Right lobe of liver (tissue), 6 donors: ENCODE measurements at places on chromosomes 5 and 9. TPM values are rescaled to one million over a fixed set of nuclear protein-coding genes. Genes with fewer than 3 reads are reported as not detected.

PCDH12 gene
- total RNA-seq: 1.9 TPM

SOWAHA gene
- 1.4 TPM for total RNA-seq

PTPN3 gene
- 33.3 TPM for total RNA-seq

RAB14 gene
- total RNA-seq: 62.1 TPM

GRCh38 chr9:27353474-27354229 lies 56.7 kb upstream of the EQTN start:
- H3K27me3 ChIP-seq: no peaks in the 10 kb centered on the region
- no peak for DNase-seq
- no peaks in the 10 kb centered on the region for H3K36me3 ChIP-seq
- no peak overlapping the region for H3K4me3 ChIP-seq
- H3K4me1 ChIP-seq: no peaks in the 10 kb centered on the region

- no peaks in the 10 kb centered on the region for H3K27me3 ChIP-seq
- H3K27ac ChIP-seq: no peak overlapping the region
- DNase-seq: no peak
- no peak overlapping the region for H3K4me3 ChIP-seq
These were observed 78.1 kb downstream of the CEMIP2 start for GRCh38 chr9:71690063-71690688.

GRCh38 chr5:58849921-58850667 lies 267.2 kb downstream of the RAB3C start:
- H3K36me3 ChIP-seq: no peaks in the 10 kb centered on the region
- DNase-seq: peak; percentile 77
- H3K4me3 ChIP-seq: no peak overlapping the region
- H3K4me1 ChIP-seq: no peaks in the 10 kb centered on the region
- H3K27me3 ChIP-seq: no peaks in the 10 kb centered on the region

DNA sequence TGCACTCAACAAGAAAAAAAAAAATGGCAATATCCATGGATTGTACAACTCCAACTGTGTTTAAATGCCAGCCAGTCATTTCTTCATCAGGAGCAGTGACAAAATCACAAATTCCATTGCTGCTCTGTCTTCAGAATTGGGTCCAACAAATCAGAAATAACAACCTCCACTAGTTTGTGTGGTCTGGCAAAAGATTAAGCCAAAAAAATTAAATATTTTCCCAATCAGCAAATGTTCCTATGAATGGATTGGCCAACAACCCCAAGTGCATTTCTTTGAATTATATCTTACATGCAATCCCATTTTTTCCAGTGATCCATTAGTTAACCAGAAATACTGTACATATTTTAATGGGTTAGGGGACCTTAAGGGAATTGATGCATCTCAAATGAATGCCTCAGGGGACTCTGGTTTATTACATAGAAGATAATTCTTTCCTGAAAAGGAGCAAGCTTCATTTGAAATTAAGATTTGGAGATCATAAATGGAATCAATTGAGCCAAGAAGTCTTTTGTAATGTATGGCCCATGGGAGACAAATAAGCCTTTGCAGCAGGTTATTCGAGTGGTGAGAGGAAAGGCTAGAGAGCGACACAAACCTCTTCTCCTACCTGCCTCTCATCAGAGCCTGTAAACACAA lies 131.8 kb downstream of the TLE1 start:
- no peak overlapping the region for H3K4me3 ChIP-seq
- H3K36me3 ChIP-seq: no peaks in the 10 kb centered on the region
- H3K27ac ChIP-seq: no peak overlapping the region
- H3K4me1 ChIP-seq: peaks cover 12% of the 10 kb centered on the region

DNA sequence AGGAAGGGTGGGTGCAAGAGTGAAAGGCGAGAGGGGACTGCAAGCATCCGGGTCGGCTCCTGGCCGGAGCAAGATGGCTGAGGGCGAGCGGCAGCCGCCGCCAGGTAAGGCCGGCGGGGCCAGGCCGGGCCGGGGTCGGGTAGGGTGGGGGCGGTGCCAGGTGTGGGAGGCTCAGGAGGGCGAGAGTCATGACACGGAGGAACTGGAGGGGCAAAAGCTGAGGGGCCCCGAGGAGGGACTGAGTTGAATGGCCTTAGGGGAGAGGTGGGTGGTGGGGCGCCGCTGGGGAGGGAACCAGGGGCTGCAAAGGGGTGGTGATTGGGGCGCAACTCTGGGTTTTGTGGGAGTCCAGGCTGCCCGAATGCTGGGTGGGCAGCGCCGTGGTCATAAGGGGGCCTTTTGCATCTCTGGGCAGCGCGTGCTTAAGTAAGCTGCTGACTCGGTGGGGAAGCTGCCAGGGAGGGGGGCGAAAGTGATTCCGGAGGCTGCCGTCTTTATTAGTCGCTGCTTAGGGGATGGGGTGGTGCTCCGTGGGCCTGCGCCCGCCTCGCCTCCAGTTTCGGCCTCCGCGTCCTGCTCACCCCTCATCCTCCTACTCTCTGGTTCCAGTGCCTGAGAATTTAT lies 425 bp downstream of the PTPA start:
- peak overlapping the region; percentile 67 for H3K4me3 ChIP-seq
- no peaks in the 10 kb centered on the region for H3K36me3 ChIP-seq
- peaks cover 11% of the 10 kb centered on the region for H3K4me1 ChIP-seq
- no peak for DNase-seq
- H3K27ac ChIP-seq: peak overlapping the region; percentile 93

GRCh38 chr5:30561771-30562170 lies 631.7 kb upstream of the CDH6 start:
- DNase-seq: no peak
- H3K36me3 ChIP-seq: no peaks in the 10 kb centered on the region
- H3K27me3 ChIP-seq: no peaks in the 10 kb centered on the region
- no peak overlapping the region for H3K27ac ChIP-seq

GRCh38 chr9:26463837-26464236 lies 428.8 kb downstream of the CAAP1 start:
- no peaks in the 10 kb centered on the region for H3K4me1 ChIP-seq
- no peak overlapping the region for H3K4me3 ChIP-seq
- no peaks in the 10 kb centered on the region for H3K36me3 ChIP-seq
- H3K27ac ChIP-seq: no peak overlapping the region
- no peak for DNase-seq

- no peaks in the 10 kb centered on the region for H3K27me3 ChIP-seq
- H3K36me3 ChIP-seq: no peaks in the 10 kb centered on the region
- H3K4me1 ChIP-seq: no peaks in the 10 kb centered on the region
These were observed 11.5 kb downstream of the EGFL7 start for GRCh38 chr9:136673975-136674785.

GRCh38 chr9:122342323-122343050 lies 28.3 kb upstream of the PTGS1 start:
- no peak for DNase-seq
- no peaks in the 10 kb centered on the region for H3K27me3 ChIP-seq
- H3K27ac ChIP-seq: no peak overlapping the region
- no peaks in the 10 kb centered on the region for H3K36me3 ChIP-seq
- no peaks in the 10 kb centered on the region for H3K4me1 ChIP-seq

DNA sequence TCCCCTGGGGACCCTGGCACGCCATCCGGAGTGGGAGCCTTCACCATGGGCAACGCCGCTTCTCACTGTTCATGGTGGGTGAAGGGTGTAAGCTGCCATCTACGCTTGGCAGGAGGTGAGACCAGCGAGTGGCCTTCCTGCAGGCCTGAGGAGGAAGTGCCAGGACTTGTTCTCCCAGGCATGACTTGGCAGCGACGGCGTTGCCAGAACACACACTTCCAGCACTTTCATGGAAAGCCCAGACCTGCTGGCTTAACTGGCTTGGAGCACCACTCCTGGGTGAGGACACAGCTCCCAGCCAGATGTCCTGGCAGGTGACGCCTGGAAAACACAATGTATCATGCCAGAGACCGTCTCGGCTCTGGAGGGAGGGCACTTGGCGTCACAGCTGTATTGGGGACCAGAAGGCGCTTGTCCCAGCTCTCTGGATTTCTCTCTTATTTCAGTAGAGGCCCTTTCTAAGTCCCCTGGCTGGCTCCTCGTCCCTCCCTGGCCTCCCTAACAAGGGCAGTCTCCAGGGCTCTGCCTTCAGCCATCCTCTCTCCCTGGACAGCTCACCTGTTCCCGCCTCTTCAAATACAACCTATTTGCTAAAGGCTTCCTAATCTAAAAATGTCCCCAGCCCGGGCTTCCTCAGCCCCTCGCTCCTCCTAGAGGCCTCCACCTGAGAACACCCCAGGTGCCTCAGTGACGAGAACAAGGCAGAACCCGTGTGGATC lies 188.3 kb downstream of the OLFM1 start:
- H3K4me3 ChIP-seq: no peak overlapping the region
- H3K27ac ChIP-seq: no peak overlapping the region
- no peaks in the 10 kb centered on the region for H3K36me3 ChIP-seq
- no peaks in the 10 kb centered on the region for H3K27me3 ChIP-seq
- no peak for DNase-seq
- no peaks in the 10 kb centered on the region for H3K4me1 ChIP-seq

- no peak overlapping the region for H3K4me3 ChIP-seq
- H3K36me3 ChIP-seq: no peaks in the 10 kb centered on the region
- H3K27ac ChIP-seq: no peak overlapping the region
- H3K4me1 ChIP-seq: no peaks in the 10 kb centered on the region
- peaks cover 10% of the 10 kb centered on the region for H3K27me3 ChIP-seq
These were observed 1.3 kb downstream of the DMRT1 start for GRCh38 chr9:842635-843426.

DNA sequence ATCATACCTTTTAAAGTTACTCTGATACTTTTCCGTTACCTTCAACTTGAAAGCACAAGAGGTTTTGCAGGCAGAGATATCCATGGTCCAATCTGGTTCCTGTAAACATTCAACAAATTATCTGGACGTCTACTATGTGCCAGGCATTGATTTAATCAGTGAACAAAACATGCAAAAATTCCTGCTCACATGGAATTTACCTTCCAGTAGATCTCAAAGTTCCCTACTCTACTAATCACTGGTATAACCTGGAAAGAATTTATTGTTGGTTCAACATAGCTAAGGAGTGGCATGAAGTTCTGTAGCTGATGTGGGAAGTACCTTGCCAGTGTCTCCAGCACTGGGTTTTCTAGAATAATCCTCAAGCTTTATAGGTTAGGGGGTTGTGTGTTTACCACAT lies 9.8 kb downstream of the OCLN start:
- DNase-seq: no peak
- no peaks in the 10 kb centered on the region for H3K36me3 ChIP-seq
- H3K4me1 ChIP-seq: no peaks in the 10 kb centered on the region
- no peak overlapping the region for H3K4me3 ChIP-seq
- H3K27ac ChIP-seq: peak overlapping the region; percentile 63

DNA sequence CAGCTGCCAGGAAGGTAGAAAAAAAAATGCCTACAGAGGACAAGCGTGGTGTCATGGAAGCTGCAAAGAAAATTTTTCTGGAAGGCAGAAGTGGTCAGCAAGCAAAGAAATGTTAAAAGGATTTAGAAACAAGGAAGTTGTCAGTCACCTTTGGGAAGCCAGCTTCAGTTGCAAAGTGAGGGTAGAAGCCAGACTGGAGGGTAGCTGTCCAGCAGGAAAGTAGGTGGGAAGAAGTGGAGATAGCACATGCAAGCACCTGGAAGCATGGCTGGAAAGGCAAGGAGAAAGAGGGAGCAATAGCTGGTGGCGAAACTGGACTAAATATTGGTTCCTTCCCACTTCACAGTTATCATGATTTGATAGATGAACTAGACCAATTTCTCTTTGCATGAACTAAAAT lies 54.3 kb downstream of the ADRB2 start:
- no peaks in the 10 kb centered on the region for H3K27me3 ChIP-seq
- no peak overlapping the region for H3K4me3 ChIP-seq
- no peaks in the 10 kb centered on the region for H3K4me1 ChIP-seq
- DNase-seq: no peak
- H3K36me3 ChIP-seq: no peaks in the 10 kb centered on the region

GRCh38 chr9:76608575-76609273 lies 149.7 kb downstream of the GCNT1 start:
- no peaks in the 10 kb centered on the region for H3K36me3 ChIP-seq
- no peaks in the 10 kb centered on the region for H3K27me3 ChIP-seq
- no peak for DNase-seq

DNA sequence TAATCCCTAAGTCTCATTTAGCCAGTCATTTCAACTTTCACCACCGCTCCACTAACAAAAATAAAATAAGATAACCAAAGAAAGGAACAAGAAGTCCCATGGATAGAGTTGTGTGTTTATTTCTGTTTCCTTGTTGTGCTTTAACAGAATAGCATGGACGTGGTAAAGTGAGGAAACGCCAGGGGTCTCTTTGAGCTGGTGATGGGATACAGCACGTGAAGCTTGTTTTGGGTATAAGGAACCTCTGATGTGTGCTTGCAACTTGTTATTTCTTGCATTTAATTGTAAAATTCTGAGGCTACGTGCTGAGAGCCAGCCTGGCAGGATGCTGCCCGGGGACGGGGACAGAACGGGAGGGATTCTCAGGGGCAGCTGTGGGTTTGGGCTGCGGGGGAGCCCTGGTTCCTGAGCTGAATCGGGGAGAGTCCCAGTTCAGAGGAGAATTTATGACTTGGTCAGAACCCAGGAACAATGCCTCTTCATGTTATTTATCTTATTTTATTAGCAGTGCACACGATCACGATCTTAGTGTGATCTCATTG lies 63.4 kb downstream of the ANKRD33B start:
- DNase-seq: no peak
- H3K4me1 ChIP-seq: no peaks in the 10 kb centered on the region
- peak overlapping the region; percentile 1 for H3K4me3 ChIP-seq
- H3K27ac ChIP-seq: peak overlapping the region; percentile 76

GRCh38 chr5:135095871-135096270 lies 61.8 kb upstream of the PITX1 start:
- no peaks in the 10 kb centered on the region for H3K27me3 ChIP-seq
- H3K27ac ChIP-seq: no peak overlapping the region
- no peak for DNase-seq
- no peak overlapping the region for H3K4me3 ChIP-seq
- no peaks in the 10 kb centered on the region for H3K4me1 ChIP-seq

GRCh38 chr5:10724781-10725507 lies 36.1 kb downstream of the DAP start:
- no peaks in the 10 kb centered on the region for H3K27me3 ChIP-seq
- no peak for DNase-seq
- no peaks in the 10 kb centered on the region for H3K36me3 ChIP-seq
- no peak overlapping the region for H3K4me3 ChIP-seq
- H3K27ac ChIP-seq: no peak overlapping the region

DNA sequence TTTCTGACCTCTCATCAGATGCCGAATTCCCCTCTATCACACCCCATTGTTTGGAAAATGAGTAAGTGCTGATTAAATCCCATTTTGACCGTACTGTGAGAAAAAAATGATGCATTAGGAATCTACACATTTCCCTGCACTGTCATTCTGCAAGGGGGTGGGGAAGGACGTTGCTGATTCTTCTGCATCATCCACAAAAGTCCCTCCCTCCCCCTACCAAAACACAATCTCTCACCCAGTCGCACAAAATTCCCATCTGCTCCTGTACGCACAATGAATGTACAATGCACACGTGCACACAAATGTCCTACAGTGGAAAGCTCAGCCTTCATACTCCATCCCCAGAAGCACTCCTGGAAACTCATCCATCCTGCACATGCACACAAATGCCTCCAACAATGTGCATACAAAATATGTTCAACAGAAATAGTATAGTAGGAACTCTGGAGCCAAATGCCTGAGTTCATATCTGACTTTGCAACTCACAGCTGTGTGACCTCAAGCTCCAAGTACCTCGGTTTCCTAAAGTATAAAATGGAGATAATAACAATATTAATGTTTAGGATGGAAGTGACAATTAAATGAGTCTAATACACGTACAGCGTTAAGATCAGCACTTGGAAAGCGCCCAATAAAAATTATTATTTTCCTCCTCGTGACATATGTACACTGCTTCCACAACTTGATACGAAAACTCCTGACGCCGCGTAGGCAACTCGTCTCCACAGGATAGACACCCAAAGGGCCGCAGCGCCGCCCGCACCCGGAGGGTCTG lies 809 bp downstream of the TNIP1 start:
- no peaks in the 10 kb centered on the region for H3K27me3 ChIP-seq
- peak overlapping the region; percentile 96 for H3K4me3 ChIP-seq
- no peaks in the 10 kb centered on the region for H3K36me3 ChIP-seq
- no peak for DNase-seq
- H3K4me1 ChIP-seq: peaks cover 53% of the 10 kb centered on the region
